ENCODE measurements at places on chromosomes 5 and 9.
A peak's percentile ranks its signal among the peaks of the same experiment; 100 is the strongest.

DNA sequence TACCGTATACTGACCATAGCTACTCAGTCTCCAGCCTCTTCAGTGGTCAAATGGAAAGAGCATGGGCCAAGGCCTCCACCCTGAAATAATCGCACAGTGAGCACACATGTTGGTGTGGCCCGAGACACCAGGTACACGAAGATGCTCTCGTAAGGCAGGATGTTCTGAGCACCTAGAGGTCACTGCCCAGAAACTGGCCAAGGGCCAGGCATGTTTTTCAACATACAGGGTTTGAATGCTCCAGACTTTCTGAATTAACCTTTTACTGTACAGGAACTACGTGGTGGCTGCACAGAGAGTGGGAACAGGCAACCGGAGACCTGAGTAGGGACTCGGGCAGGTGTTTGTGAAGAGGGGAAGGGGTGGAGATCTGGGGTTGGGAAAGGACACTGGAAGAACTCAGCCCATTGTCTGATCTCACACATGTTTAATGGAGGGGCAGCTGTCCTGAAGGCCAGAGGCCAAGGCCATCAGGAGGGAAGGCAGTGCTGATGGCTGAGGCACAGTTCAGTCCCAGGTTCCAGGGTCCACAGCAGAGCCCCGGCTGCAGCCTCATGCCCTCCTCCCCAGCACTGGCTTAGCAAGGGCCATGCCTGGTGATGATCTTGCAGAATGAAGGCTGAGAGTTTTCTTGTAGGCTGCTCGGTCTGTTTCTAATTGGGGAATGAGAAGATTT, 48.5 kb upstream of the ANKRD18A start:
- no peaks in the 10 kb centered on the region for H3K27me3 ChIP-seq
- peaks cover 2% of the 10 kb centered on the region for H3K4me1 ChIP-seq
- H3K4me3 ChIP-seq = no peak overlapping the region
- DNase-seq = no peak
- H3K36me3 ChIP-seq = no peaks in the 10 kb centered on the region

DNA sequence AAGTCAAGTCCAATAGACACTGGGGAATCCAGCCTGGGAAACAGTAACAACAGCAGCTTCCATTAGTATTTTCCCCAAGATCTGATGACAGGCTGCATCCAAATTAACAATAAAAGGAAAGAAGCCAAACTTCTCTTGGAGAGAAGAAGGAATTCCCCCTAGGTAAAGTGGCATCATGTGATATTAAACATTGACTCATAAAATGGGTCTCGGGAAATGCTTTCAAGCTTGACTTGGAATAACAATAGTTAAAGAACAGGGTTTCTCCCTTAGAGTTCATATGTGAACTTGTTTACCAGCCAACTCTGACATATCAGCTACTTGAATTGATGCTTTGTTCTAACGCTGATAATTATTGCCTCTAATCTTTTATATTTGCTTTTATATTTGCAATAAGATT, 45.4 kb downstream of the ENTREP1 start:
- H3K36me3 ChIP-seq = no peaks in the 10 kb centered on the region
- no peak overlapping the region for H3K4me3 ChIP-seq
- no peak overlapping the region for H3K27ac ChIP-seq
- no peak for DNase-seq

GRCh38 chr5:12111261-12111660, 207.0 kb upstream of the CTNND2 start:
- H3K27me3 ChIP-seq = no peaks in the 10 kb centered on the region
- no peaks in the 10 kb centered on the region for H3K4me1 ChIP-seq
- H3K27ac ChIP-seq = no peak overlapping the region
- H3K36me3 ChIP-seq = no peaks in the 10 kb centered on the region

- no peaks in the 10 kb centered on the region for H3K4me1 ChIP-seq
- H3K27ac ChIP-seq = no peak overlapping the region
- no peak for DNase-seq
Measured at GRCh38 chr5:175466700-175467318, 11.6 kb upstream of the SFXN1 start.

- no peak overlapping the region for H3K27ac ChIP-seq
- H3K27me3 ChIP-seq = no peaks in the 10 kb centered on the region
- no peaks in the 10 kb centered on the region for H3K36me3 ChIP-seq
- no peak for DNase-seq
Measured at GRCh38 chr9:69877852-69878514, 57.4 kb downstream of the CFAP95 start.

DNA sequence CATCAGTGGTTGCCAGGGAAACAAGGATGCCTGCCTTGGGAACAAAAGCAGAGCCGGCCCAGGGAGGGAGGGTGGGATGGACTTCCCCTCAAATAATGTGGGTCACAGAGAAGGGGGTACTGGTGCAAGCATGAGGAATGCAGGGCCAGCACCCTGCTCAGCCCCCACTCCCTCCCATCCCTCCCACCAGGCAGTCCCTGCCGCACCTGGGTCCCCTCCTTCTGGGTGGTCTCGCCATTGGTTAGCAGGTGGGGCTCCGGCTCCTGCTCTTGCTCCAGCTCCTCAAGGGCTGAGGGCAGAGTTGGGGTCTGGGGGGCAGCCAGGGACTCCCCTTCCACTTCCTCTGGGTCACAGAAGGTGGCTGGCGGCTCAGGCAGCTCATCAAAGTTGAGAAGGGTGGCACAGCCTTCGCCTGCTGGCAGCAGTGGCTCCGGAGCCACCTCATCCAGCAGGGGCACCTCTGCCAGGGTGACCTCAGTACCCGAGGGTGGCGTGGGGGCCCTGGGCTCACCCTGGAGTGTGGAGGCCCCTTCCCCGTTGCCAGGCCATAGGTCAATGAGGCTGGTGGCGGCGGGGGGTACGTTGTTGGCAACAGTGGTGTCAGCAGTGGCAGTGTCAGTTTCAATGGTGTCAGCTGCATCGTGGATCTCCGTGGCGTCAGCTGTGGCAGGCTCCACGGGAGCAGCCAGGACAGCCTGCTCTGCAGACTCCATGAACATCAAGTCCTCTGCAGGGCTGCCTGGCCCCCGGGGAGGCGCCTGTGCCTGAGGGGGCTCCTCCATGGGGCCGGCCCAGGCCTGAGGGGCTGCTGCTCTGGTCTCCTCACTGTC, 11.5 kb downstream of the PRR7 start:
- no peaks in the 10 kb centered on the region for H3K27me3 ChIP-seq
- H3K4me3 ChIP-seq = no peak overlapping the region
- DNase-seq = no peak
- H3K27ac ChIP-seq = peak overlapping the region; percentile 69
- H3K36me3 ChIP-seq = peaks cover 46% of the 10 kb centered on the region

- H3K4me3 ChIP-seq = no peak overlapping the region
- peaks cover 7% of the 10 kb centered on the region for H3K36me3 ChIP-seq
- no peaks in the 10 kb centered on the region for H3K27me3 ChIP-seq
- no peak for DNase-seq
Measured at GRCh38 chr5:176481711-176482110, 33.5 kb downstream of the FAF2 start.

- no peak for DNase-seq
- no peak overlapping the region for H3K4me3 ChIP-seq
- no peaks in the 10 kb centered on the region for H3K4me1 ChIP-seq
- H3K27ac ChIP-seq = no peak overlapping the region
- H3K27me3 ChIP-seq = no peaks in the 10 kb centered on the region
Measured at GRCh38 chr5:159181152-159181551, 28.2 kb downstream of the RNF145 start.

Measured in neuronal stem cell (in vitro differentiated cells).